ENCODE measurements at places on chromosomes 16 and 17.

DNA sequence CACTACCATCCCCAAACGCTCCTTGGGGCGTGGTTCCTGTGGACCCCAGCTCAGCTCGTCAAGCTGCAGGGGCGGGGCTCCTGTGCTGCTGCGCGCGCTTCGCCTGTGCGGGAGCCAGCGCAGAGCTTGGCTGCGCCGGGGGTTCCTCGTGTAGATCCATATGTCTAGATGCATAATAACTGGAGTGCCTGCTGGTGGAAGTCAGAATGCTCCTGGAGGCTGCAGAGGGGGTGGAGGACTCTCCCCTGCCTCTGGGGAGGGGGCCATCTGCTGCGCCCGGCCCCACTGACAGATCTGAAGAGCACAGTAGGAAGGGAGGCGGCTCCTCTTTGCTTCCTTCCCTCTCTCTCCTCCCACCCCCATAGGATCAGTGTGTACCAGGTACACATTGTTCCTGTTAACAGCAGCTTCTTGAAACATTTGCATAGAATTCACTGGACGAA is 4.6 kb downstream of the RASD1 start:
- DNase-seq = no peak

DNA sequence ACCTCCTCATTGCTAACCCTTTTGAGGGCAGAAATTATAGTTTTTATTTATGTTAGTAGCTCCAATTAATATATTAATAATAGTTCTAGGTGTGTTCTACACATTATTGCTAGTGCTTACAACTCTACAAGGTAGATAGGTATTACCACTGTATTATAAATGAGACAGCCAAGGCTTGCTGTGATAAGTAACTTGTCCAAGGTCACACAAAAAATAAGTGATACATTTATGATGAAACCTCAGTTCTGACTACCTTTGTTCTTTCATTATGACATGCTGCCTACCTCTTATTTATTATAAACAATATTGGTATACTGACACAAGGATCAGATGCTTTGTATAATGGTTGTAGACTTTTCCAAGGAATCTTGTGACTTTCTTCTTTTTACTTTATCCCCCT is 41.2 kb downstream of the NFAT5 start:
- DNase-seq = no peak

DNA sequence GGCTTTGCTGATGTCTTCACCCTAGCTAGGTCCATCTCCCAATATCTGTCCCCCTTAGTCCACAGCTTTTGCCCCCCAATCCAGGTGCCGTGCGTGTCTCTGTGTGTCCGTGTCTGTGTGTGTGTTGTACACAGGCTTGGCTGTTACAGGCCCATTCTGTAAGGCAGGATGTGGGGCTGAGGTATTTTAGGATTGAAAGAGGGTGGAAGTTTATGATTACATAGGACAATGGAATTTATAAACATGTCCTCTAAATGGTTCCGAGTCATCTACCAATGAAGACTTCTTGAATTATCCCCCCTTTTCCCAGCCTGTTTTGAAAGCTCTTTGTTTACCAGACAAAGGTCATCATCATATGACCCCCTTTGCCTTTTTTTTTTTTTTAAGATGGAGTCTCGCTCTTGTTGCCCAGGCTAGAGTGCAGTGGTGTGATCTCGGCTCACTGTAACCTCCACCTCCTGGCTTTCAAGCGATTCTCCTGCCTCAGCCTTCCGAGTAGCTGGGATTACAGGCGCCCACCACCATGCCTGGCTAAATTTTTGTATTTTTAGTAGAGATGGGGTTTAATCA is 21.9 kb downstream of the ACE start:
- DNase-seq = no peak

DNA sequence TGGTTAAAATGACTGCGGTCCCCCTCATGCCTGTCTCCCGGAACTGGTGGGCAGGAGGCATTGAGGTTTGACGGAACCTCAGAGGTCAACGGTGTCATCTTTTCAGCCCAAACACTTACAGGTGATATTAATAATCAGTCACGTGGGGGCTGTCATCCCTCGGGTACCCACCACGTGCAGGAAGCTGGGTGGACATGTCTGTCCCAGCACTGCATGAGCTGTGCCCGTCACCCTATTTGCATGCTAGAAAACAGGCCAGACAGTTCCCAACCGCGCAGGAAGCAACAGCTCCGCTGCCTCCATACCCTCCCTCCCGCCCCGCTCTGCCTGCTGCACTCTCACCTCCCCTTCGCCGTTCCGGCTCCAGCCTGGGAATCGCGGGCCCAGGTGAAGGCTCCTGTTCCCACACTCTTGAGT is 1.4 kb downstream of the SYNGR3 start:
- no peak for DNase-seq

DNA sequence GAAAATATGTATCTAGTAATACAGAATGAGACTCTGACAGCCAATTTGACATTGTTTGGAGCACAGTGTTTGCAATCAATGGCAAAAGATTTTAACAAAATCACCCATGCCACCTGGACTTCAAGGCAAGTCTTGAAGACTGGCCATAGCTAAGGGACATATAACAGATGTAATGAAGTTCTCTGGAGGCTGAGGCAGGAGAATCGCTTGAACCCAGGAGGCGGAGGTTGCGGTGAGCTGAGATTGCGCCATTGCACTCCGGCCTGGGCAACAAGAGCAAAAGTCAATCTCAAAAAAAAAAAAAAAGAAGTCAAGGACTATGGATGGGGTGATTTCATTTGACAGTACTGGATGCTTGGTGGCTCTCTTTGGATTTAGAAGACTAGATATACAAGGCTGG is 5.6 kb upstream of the BPTF start:
- no peak for DNase-seq

DNA sequence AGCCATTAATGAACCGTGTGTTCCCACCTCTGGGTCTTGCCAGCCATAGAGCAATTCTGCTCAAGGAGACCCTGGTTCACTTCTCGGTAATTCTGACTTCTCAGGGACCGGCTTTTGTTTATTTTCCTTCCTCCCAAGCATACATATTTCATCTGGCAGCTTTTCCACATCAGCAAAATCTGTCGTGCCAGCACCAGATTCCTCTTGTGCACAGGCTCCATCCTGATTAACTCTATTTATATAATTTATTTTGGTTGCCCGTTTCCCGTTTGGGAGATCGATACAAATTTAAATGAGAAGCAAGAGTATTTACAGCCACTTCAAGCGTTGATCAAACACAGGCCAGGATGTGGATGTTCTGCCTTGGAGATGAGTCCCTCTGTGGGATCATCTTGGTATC is 161.9 kb upstream of the XYLT1 start:
- DNase-seq = no peak

GRCh38 chr17:32769846-32770245 is 107.1 kb downstream of the MYO1D start:
- no peak for DNase-seq

DNA sequence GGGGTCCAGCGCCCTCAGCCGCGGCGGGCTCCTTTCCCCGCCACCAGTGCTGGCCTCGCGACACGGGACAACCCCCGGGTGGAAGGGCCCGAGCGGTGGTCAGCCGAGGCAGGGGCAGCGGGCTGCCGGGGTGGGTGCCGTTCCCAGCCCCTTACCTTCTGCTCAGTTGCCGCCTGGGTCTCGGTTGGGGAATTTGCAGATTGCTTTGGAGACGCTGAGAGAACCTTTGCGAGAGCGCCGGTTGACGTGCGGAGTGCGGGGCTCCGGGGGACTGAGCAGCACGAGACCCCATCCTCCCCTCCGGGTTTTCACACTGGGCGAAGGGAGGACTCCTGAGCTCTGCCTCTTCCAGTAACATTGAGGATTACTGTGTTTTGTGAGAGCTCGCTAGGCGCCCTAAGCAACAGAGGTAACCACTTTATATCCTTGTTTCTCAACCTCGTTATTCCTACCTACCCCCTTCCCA is 381 bp downstream of the CTNS start:
- DNase-seq = peak; percentile 31

GRCh38 chr17:57461082-57461481 is 204.8 kb downstream of the MSI2 start:
- no peak for DNase-seq

GRCh38 chr16:10964039-10964890 is 19.9 kb downstream of the CLEC16A start:
- peak; percentile 82 for DNase-seq

Measured in CD8-positive, alpha-beta T cell (primary cell).